ENCODE measurements at places on chromosomes 6 and 20.

DNA sequence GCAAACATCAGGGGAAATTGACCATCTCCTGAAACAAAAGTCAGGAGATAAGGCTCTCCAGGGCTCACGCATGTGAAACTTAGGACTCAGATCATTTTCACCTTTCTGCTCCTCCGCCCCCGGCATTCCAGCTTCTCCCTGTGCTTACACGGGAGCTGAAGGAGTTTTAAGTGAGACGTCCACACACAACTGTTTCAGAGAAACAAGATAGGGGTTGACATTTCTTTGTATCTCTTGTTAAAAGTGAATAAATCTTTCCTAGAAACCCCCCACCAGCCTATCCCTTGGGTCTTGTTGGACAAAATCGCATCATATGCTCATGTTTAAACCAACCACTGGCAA, 46.1 kb downstream of the FAM50B start:
- DNase-seq, result no peak

DNA sequence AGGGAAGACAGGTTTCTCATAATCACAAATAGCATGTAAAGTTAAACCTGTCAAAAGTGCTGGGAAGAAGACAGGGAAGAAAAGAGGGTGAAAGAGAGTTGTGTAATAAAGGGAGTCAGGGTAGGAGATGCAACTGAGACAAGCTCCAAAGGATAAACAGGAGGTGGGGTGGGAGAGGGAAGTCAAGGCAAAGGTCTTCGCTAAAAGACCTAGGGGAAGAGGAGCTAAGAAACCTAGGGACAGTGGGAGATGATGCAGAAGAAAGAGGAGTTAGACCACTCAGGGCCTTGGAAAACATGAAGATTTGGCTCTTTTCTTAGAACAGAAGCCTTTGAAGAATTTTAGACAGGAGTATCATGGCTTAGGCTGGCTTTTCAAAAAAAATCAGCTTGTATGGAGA, 7.0 kb downstream of the PRR3 start:
- DNase-seq, result no peak

DNA sequence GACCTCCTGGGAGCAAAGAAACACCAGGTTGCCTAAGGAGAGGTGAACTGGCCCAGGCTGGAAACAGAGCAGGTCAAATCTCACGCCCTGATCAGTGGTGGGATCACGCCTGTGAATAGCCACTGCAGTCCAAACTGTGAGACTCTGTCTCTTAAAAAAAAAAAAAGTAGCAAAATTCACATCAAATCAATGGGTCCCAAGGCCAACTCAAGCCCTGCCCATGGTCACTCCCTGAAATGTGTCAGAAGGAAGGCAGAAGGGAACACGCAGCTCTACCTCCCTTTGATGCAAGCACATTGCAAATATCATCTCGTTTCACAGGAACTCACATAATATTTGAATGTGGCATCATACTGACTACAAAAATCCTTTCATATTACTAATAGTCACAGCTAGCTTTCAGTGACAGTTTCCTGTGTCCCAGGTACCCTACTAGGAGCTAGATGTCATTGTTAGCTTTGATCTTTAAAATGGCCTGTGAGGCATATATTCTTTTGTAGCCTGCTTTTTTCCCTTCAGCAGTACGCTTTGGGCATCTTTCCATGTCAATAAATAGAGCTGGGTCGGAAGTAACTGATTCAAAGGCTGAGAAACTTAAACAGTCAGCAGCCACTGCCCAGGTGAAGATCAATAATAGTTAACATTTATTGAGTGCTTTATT, 14.4 kb upstream of the TTPAL start:
- DNase-seq, result no peak

GRCh38 chr20:63133481-63134091, 82.3 kb downstream of the YTHDF1 start:
- DNase-seq, result no peak

DNA sequence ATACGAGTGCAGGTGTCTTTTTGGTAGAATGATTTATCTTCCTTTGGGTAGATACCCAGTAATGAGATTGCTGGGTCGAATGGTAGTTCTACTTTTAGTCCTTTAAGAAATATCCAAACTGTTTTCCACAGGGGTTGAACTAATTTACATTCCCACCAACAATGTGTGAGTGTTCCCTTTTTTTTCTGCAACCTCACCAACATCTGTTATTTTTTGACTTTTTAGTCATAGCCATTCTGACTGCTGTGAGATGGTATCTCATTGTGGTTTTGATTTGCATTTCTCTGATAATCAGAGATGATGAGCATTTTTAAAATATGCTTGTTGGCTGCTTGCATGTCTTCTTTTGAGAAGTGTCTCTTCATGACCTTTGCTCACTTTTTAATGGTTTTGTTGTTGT, 1.9 kb upstream of the ZNF831 start:
- no peak for DNase-seq

DNA sequence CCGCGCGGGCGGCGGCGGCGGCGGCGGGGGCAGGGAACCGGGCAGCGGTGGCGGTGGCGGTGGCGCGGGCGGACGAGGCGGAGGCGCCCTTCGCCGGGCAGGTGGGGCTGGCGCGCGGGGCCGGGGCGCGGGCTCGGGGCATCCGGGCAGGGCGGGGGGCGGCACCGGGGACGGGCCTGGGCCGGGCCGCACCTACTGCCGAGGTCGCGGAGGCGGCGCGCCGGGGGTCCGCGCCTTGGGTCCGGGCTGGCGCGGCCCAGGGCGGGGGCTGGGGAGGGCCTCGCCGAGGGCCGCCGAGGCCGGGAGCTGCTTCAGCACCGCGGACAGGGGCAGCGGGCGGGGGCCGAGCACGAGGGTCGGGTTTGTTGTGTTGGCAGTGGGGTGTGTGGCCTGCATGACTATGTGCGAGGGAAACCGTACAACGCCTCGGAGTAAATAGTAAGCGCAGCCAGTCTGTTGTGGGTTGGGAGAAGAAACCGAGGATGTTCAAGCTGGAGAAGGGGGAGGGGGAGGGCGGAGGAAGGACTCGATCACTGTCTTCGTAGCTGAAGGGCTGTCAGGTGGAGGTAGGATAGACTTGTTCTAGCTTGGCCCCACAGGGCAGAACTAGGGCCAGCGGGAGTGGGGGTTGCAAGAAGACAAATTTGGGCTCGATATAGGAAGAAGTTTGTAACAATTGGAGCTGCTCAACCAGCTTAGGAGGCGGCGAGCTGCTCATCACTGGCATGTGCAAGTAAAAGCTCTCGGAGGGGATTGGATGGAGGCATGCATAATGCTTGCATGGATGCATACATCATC, 593 bp downstream of the MMP24 start:
- no peak for DNase-seq

DNA sequence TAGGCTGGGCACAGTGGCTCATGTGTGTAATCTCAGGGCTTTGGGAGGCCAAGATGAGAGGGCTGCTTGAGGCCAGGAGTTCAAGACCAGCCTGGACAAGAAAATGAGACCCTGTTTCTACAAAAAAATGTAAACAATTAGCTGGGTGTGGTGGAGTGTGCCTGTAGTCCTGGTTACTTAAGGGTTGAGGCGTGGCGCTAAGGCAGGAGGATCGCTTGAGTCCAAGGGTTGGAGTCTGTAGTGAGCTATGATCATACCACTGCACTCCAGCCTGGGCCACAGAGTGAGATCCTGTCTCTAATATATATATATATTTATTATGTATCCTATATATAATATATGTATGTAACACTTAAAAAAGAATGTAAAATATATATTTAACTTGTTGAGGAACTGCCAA, 7.9 kb upstream of the ABRACL start:
- no peak for DNase-seq

Measured in H1 (cell line).